HS-5 (cell line): ENCODE measurements at places on chromosomes 16 and 17.
A peak's percentile ranks its signal among the peaks of the same experiment; 100 is the strongest.

- no peak for DNase-seq
Measured at GRCh38 chr16:27232061-27232900, 29.0 kb downstream of the KDM8 start.

DNA sequence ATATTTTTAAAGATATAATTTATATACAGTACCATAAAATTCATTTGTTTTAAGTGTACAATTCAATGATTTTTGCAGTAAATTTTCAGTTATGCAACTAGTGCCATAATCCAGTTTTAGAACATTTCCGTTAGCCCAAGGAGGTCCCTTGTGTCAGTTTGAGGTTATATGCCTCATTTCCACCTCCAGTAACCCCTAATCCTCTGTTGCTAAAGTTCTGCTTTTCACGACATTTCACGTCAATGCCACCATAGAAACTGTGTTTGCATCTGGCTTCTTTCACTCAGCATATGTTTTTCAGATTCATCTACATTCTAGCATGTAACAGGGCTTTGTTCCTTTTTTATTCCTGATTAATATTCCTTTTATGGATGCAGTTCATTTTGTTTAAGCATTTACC lies 42.4 kb upstream of the NUDT7 start:
- DNase-seq: no peak

GRCh38 chr17:58513965-58514769 lies at the start of gene MTMR4:
TSS of gene MTMR4 (minus strand) at chr17:58514638. CDS start at chr17:58514407, 231 bp downstream.
- peak; percentile 34 for DNase-seq

DNA sequence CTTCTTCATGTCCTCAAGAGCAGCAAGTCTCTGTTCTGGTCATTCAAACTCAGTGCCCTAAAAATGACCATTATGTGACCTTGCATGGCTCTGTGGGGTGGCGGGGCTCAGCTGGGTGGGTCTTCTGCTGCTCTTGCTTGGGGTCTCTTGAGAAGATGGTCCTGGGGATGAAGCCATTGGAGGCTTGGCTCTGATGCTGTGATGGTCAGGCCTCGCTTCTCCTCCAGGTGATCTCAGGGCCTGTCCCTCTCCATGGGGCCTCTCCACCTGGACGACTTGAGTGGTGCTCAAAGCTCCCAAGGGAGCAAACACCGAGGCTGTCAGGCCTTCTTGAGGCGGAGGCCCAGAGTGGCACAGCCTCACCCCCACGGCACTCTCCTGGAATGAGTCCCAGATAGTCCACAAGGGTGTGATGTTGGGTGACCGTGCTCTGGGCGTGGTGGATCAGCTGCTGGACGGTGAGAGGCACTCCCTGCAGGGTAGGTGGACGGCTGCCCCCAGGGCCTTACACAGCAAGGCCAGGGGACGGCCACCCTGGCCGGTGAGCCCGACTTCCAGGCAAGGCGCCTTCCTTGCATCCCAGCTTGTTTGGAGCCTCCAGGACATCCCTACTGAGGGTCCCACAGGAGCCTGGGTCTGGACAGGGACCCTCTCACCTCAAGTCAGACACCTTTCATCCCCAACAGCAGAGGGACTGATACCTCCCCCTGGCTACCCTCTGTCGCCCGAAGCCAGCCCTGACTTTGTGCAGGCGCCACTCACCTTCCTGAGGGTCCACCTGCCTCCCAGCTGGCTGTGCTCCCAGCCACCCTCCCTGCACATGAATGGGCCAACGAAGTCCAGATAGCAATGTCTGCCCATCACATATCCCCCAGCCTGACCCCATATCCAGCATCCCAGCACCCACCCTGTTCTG lies 48.7 kb downstream of the USP22 start:
- DNase-seq: no peak

- DNase-seq: no peak
Measured at GRCh38 chr16:88357317-88358022, 25.3 kb upstream of the ZNF469 start.

- DNase-seq: no peak
Measured at GRCh38 chr16:11162586-11163268, 93.3 kb downstream of the SOCS1 start.

GRCh38 chr16:4538350-4539235 lies at the start of gene CDIP1:
TSS of gene CDIP1 (minus strand) at chr16:4538773. CDS start at chr16:4514130, 24,643 bp downstream.
- peak; percentile 79 for DNase-seq

- DNase-seq: no peak
Measured at GRCh38 chr17:64087252-64088005, 42.5 kb downstream of the ERN1 start.

GRCh38 chr17:13874817-13875216 lies 194.5 kb upstream of the COX10 start:
- DNase-seq: no peak

- no peak for DNase-seq
Measured at GRCh38 chr16:4377573-4378154, 6.0 kb downstream of the VASN start.

DNA sequence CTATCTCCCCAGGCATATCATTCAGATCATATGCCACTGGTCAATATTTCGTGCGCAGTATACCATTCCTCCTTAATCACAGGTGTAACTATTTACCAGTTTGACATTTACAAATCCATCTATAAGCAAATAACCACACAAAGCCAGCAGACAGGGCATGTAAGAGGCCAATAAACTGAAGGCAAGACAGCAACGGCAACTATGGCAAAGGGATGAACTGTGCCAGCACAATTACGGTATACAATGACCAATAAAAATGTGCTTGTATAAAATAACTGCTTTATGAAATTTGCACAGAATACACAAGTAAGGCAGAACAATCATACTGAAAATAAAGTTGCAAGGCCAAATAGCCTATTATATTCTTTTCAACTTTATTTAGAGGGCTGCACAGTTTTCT lies 9.2 kb downstream of the NETO2 start:
- DNase-seq: no peak

GRCh38 chr16:11629071-11630030 lies 38.9 kb upstream of the SNN start:
- no peak for DNase-seq

- DNase-seq: no peak
Measured at GRCh38 chr16:55915096-55915827, 40.1 kb upstream of the CES5A start.

- no peak for DNase-seq
Measured at GRCh38 chr17:66527335-66527734, 224.9 kb downstream of the PRKCA start.

DNA sequence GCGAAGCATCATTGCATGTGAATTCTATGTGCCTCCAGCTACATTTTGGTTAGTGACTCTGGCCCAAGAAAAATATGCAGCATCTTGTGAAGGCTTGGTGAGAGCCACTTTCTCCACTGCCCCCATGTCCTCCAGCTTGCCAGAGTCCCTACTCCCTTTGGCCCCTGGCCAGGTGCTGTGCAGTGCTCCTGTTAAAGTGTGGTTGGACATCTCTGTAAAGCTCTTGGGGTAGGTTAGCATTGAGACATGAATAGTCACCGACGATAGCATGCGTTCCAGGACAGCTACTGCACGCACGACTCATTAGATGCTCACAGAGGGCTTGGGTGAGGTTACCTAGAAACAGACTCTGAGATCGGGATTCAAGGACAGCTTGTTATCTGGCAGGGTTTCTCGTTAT lies 48.6 kb downstream of the FOXL1 start:
- no peak for DNase-seq

- DNase-seq: no peak
Measured at GRCh38 chr16:84314814-84315213, 20.1 kb downstream of the WFDC1 start.

- DNase-seq: no peak
Measured at GRCh38 chr16:57967916-57968315, 3.0 kb downstream of the CNGB1 start.

DNA sequence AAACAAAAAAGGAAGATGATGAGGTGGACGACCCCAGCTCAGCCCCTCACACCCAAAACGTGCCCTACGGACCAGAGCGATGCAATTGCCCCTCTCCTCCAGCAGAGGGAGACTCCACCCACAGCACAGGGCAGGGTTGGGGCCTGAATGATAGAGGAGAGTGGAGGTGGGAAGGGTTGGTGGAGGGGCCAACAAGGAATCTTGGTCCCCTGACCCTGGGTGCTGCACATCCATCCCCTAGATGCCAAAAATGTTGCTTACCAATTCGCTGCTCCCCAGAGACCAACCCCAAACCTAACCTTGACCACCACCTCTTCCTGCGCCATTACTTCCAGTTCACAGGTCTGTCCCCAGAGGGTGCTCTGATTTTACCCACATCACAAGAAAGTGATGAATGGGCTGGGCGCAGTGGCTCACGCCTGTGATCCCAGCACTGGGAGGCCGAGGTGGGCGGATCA lies 12.9 kb downstream of the P2RX5 start:
- no peak for DNase-seq

GRCh38 chr16:11412965-11413887 lies 68.0 kb downstream of the RMI2 start:
- no peak for DNase-seq

DNA sequence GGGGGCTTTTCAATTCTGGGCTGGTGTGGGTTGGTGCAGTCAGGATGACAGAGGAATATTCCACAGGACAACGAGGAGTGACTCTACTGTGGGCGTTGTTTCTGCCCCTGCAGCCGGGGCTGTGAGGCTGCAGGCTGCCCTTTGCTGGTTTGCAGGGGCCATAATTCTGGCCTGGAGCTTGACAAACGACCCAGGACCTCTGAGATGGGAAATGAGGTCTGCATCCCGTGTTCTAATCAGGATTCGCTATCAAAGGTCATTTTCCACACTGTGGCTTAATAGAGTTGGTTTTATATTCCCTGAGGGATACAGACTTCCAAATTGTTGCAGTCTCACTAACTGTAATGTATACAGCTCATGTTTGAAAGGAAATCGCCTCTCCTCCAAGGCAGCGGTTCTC lies 180.9 kb downstream of the RPTOR start:
- DNase-seq: no peak

- no peak for DNase-seq
Measured at GRCh38 chr16:31081428-31082351, 7.1 kb downstream of the PRSS53 start.

DNA sequence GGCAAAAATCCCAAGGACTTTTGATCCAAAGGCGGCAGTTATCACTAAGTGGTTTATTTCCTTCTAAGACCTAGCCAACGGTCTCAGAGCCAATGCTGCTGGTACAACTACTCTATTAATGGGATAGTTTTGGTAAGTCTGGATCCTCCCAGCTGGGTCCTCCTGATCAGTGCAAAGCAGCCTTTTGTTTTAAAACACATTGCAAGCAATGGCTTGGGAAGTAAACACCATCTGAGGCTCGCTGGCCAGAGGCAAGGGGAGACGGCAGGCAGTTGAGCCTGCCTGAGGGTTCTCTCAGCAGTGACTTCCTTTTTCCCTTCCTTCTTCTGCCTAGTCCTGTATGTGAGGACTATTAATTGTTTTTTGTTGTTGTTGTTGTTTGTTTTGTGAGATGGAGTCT lies 1.6 kb upstream of the SLC5A10 start:
- DNase-seq: no peak

DNA sequence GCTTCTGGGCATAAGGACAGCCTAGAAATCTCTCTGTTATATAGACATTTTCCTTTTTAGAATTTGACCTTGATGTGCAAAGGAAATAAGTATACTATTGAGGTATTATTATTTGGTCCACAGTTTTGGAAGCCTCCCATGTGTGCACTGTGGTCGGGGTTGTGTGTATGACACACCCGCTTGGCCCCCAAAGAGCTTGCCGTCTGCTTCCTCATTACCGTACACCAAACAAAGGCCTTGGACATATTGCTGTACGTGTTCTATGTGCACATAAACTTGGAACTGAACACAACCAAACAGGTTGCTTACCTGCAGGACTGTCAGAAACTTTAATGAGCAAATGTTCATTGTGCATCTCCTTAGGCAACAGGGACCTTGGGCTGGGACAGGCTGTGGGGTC lies 38.2 kb downstream of the METRNL start:
- DNase-seq: no peak

DNA sequence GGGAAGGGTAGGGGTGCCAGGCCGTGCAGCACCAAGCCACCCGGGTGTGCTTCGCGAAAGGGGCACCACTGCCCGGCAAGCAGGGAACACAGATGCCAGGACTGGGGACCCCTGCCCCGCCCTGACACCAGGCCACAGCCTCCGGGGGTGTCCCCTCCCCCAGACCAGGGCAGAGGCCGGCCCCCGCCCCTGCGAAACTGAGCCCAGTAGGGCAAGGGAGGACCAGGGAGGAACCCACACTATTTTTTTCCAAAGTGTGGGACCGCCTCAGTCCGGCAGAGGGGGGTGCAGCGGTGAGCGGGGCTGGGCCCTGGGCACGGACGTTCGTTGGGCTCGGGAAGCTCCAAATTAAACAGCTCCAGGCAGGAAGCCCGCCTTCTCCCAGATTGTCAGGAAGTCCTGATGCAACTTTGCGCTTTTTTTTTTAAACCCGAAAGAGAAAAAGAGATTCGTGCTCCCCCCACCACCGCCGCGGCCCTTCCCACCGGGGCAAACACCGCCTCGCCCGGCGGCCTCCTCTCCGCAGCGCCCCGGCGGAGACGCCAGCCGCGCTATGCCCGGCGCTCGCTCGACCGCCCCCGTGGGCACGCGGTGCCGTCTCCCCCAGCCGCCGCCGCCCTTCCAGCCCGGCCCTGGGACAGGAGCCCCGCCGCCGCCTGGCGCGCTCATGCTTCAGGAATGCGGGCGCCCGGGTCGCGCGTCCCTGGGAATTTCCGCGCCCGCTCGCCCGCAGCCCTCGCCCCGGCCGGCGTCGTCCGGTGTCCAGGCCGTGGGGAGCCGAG lies 755 bp downstream of the PIEZO1 start:
- DNase-seq: no peak

- DNase-seq: no peak
Measured at GRCh38 chr17:81386141-81386645, 9.1 kb upstream of the BAHCC1 start.

DNA sequence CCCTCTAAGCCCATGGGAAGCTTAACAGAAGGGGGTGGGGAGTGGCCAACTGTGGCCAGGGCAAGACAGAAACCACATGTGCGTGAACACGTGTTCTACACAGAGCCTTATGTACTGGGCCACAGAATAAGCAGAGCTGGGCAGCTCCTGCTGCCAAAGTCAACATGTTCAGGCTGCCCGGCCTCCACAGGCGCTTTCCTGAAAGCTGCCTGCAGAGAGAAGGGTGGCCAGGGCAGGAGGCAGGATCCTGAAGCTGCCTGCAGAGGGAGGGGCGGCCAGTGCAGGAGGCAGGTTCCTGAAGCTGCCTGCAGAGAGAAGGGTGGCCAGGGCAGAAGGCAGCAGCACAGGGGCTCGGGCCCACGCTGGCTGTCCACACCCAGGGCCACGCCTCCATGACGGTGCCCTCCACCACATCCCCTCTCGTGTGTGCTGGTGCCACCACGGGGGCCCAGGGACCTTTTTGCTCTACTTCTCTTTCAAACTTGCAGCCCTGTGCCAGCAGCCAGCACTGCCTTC lies 79.5 kb downstream of the ANKRD11 start:
- DNase-seq: no peak
